Skeletal muscle tissue (tissue), 5 donors: ENCODE measurements at places on chromosomes 6 and 20. TPM values are rescaled to one million over a fixed set of nuclear protein-coding genes. Genes with fewer than 3 reads are reported as not detected.

RNF114 gene
- 35.0 TPM for total RNA-seq

CCN6 gene
- not detected for total RNA-seq

FAM184A gene
- 10.4 TPM for total RNA-seq

GHRH gene
- total RNA-seq = not detected

RCAN2 gene
- 1.6 TPM for total RNA-seq

AKAP12 gene
- total RNA-seq = 99.7 TPM

CARMIL1 gene
- 4.7 TPM for total RNA-seq

SSTR4 gene
- not detected for total RNA-seq

CST4 gene
- not detected for total RNA-seq

PTCHD4 gene
- 0.52 TPM for total RNA-seq

PCK1 gene
- total RNA-seq = 8.4 TPM

RSPO3 gene
- total RNA-seq = 6.3 TPM

TFAP2D gene
- not detected for total RNA-seq

FAM217A gene
- total RNA-seq = not detected

OTOR gene
- not detected for total RNA-seq

LPIN3 gene
- 0.52 TPM for total RNA-seq

MAN1A1 gene
- 45.9 TPM for total RNA-seq

C4A gene
- total RNA-seq = 14.1 TPM

C20orf204 gene
- 0.52 TPM for total RNA-seq

CD40 gene
- total RNA-seq = 3.7 TPM
